HT-29 (cell line): ENCODE measurements at places on chromosomes 5 and 9.

GRCh38 chr5:115366223-115366622 lies 69.8 kb upstream of the CCDC112 start:
- peak; percentile 63 for DNase-seq

- no peak for DNase-seq
These were observed 369.9 kb upstream of the FAM174A start for GRCh38 chr5:100165309-100165708.

DNA sequence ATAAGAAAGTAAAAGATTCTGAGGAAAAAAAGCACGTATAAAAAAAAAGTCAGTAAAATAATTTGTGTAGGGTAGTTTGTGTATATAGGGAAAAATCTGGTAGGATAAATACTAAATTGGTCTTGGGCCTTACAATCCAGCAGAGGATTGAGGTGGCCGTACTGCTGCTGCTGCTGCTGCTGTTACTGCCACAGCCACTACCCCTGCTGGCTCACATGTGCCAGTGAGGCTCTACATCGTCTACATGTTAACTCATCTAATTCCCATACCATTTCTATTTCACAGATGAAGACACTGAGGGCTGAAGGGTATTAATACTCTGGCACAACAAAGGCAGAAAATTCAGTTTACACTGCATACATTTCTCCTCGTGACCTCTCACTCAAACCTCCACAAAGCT lies 928.5 kb downstream of the TLE4 start:
- DNase-seq, result no peak

DNA sequence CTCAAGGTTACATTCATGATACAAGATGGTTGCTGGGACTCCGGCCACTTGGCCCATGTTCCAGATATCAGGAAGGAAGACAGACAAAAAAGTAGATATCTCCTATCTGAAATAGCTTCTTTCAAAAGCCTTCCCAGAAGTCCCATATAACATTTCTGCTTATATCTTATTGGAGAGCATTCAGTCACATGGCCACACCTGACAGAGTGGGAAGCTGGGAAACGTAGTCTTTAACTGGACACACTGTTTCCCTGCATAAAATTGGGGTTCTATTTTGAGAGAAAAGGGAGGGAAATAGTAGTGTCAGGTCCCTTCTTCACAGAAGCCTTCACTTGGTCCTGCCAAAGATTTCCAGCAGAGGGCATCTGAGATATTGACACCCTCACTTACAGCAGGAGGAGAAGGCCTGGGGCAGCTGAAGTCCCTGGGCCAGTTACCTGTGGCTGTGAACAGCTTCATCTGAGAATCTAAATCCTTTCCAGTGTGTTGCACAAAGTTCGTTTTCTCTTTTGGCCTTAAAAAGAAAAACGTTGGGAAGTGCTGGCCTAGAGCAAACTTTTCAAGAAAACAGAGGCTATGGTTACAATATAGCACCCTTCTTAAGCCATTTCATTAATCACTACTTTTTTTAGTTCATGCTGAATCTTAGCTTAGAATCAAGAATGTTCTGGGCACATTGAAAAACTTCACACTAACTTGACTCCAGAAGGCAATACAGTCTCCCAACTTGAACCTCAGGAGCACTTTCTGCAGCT lies 33.5 kb downstream of the SPEF2 start:
- DNase-seq, result peak; percentile 67

DNA sequence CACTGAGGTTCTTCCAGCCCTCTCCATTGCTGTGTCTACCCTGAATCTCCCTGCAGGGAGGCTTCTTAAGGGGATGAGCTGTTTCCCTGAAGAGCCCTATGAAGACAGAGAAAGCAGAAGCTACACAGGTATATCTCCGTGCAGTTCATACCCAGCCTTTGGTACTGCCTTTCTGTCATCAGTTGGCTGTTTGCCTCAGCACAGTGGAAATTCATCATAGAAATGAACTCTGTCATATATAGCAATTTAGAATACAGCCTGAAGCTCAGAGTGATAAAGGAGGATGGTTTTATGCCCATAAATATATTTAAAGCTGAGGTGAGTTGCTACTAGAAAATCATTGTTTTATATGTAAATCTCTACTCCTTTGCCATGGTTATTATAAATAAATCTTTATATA lies 42.6 kb upstream of the KCNN2 start:
- DNase-seq, result no peak
